ENCODE measurements at places on chromosomes 12 and 14. TPM values are rescaled to one million over a fixed set of nuclear protein-coding genes. Genes with fewer than 3 reads are reported as not detected.

DNA sequence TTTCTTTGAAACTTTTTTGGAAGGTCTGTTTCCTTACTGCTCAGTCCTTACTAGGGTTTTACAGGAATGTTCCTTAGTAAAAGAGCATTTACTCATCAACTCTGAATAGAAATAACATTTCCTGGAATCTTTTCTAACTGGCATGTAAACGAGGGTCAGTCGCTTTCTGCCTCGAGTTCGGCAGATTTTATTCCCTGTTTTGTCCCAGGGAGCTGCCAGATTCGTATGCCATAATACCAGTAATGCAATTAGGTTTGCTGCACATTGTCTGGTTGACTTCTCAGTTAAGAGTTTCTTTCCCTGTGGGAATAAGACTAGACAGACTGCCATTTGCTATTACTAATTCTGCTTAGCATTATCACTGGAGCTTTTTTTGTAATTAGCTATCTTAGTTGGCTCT is 91.9 kb downstream of the VRK1 start:
- no peak for DNase-seq

GRCh38 chr14:55926007-55926406 is 192.2 kb upstream of the PELI2 start:
- no peak for DNase-seq

JPH4 gene
- total RNA-seq, result not detected

SPX gene
- total RNA-seq, result 9.4 TPM
